Stomach (tissue), 19 donors: ENCODE measurements at places on chromosomes 5 and 9. TPM values are rescaled to one million over a fixed set of nuclear protein-coding genes. Genes with fewer than 3 reads are reported as not detected.

GRCh38 chr9:71928806-71929205 lies 17.4 kb downstream of the C9orf85 start:
- peaks cover 11% of the 10 kb centered on the region for H3K4me1 ChIP-seq
- no peaks in the 10 kb centered on the region for H3K36me3 ChIP-seq
- no peak overlapping the region for H3K27ac ChIP-seq
- no peaks in the 10 kb centered on the region for H3K27me3 ChIP-seq
- no peak for DNase-seq

The REXO4 gene
- 11.6 TPM for total RNA-seq

- no peaks in the 10 kb centered on the region for H3K27me3 ChIP-seq
- H3K27ac ChIP-seq, result no peak overlapping the region
- H3K4me3 ChIP-seq, result no peak overlapping the region
- no peaks in the 10 kb centered on the region for H3K4me1 ChIP-seq
Observed at GRCh38 chr5:132209131-132209530, 18.5 kb downstream of the P4HA2 start.

DNA sequence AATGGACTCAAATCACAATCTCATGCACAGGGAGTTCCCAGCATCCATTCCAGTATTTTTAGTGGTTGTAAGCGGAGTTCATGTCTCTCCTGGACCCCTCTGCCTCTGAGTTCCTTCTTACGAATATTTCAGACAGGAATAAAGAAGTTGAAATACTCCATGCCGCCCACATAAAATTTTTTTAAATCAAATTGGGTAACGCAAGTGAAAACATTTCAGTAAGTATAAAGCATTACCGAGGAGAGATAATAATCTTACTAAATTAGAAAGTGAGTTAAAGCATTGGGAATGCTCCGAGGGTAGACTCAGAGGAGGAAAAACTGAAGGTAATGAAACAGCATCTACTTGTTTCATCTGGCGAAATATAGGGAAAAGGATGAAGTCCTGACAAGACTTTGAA lies 317.6 kb downstream of the ARRDC3 start:
- no peaks in the 10 kb centered on the region for H3K36me3 ChIP-seq
- H3K27ac ChIP-seq, result no peak overlapping the region
- H3K27me3 ChIP-seq, result no peaks in the 10 kb centered on the region
- peaks cover 6% of the 10 kb centered on the region for H3K4me1 ChIP-seq
- H3K4me3 ChIP-seq, result no peak overlapping the region

- H3K27ac ChIP-seq, result no peak overlapping the region
- H3K36me3 ChIP-seq, result no peaks in the 10 kb centered on the region
- H3K4me1 ChIP-seq, result peaks cover 6% of the 10 kb centered on the region
- no peak overlapping the region for H3K4me3 ChIP-seq
- DNase-seq, result no peak
- H3K27me3 ChIP-seq, result no peaks in the 10 kb centered on the region
Observed at GRCh38 chr9:129184596-129185122, 6.6 kb upstream of the IER5L start.

DNA sequence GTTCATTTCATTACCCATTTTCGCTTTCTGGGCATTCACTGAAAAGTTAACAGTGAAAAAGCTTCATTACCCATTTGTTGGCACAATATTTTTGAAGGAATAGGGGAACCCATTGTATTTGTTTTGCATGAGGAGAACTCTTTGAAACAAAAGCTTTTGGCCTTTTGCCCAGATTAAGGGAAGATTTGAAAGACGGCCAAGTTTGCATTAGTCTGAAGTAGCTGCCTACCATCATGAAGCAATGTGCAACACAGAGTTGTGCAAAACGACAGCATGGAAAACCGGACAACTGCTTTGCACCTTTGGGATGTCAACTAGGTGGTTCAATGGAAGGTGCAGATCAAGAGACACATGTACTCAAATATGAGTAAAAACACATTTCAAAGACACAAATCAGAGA lies 84.9 kb downstream of the TRPM3 start:
- no peaks in the 10 kb centered on the region for H3K4me1 ChIP-seq
- H3K27ac ChIP-seq, result no peak overlapping the region
- H3K36me3 ChIP-seq, result no peaks in the 10 kb centered on the region
- H3K27me3 ChIP-seq, result no peaks in the 10 kb centered on the region
- H3K4me3 ChIP-seq, result no peak overlapping the region
